ENCODE measurements at places on chromosomes 6 and 20. TPM values are rescaled to one million over a fixed set of nuclear protein-coding genes. Genes with fewer than 3 reads are reported as not detected.

Gene KCNQ2
- total RNA-seq = not detected

Gene SLC26A8
- not detected for total RNA-seq

Gene PNRC1
- total RNA-seq = 9.3 TPM

Gene SRMS
- total RNA-seq = 0.63 TPM

Gene MAP3K4
- 24.9 TPM for total RNA-seq

Gene FILIP1
- not detected for total RNA-seq

Gene MATN4
- not detected for total RNA-seq

Gene HLA-DOA
- total RNA-seq = not detected

Gene SLC2A10
- 9.6 TPM for total RNA-seq

Gene BPI
- total RNA-seq = not detected

Gene C4A
- total RNA-seq = 2.2 TPM

Gene ELOVL4
- 1.6 TPM for total RNA-seq

Gene CHMP4B
- 91.1 TPM for total RNA-seq

Gene YTHDF1
- total RNA-seq = 30.0 TPM

Gene E2F1
- total RNA-seq = 72.2 TPM

Gene LZTS3
- 8.9 TPM for total RNA-seq

Gene ISM1
- not detected for total RNA-seq

Gene CRISP1
- not detected for total RNA-seq
